CD4-positive, alpha-beta memory T cell (primary cell): ENCODE measurements at places on chromosomes 2 and 18. TPM values are rescaled to one million over a fixed set of nuclear protein-coding genes. Genes with fewer than 3 reads are reported as not detected.

LYPD6 gene
- not detected for polyA plus RNA-seq

ADGRF3 gene
- polyA plus RNA-seq: 0.14 TPM

CD8B2 gene
- not detected for polyA plus RNA-seq

MGAT4A gene
- polyA plus RNA-seq: 223 TPM

GAD1 gene
- polyA plus RNA-seq: not detected

GAL3ST2 gene
- 0.14 TPM for polyA plus RNA-seq

MOGAT1 gene
- polyA plus RNA-seq: not detected
